ENCODE measurements at places on chromosomes 1 and 21. TPM values are rescaled to one million over a fixed set of nuclear protein-coding genes. Genes with fewer than 3 reads are reported as not detected.

- peaks cover 34% of the 10 kb centered on the region for H3K36me3 ChIP-seq
- H3K27ac ChIP-seq = no peak overlapping the region
- DNase-seq = peak; percentile 9
- no peaks in the 10 kb centered on the region for H3K27me3 ChIP-seq
- peaks cover 29% of the 10 kb centered on the region for H3K4me1 ChIP-seq
These were observed 475 bp upstream of the RPL5 start for GRCh38 chr1:92831368-92831761.

CADM3 gene
- not detected for total RNA-seq

DNA sequence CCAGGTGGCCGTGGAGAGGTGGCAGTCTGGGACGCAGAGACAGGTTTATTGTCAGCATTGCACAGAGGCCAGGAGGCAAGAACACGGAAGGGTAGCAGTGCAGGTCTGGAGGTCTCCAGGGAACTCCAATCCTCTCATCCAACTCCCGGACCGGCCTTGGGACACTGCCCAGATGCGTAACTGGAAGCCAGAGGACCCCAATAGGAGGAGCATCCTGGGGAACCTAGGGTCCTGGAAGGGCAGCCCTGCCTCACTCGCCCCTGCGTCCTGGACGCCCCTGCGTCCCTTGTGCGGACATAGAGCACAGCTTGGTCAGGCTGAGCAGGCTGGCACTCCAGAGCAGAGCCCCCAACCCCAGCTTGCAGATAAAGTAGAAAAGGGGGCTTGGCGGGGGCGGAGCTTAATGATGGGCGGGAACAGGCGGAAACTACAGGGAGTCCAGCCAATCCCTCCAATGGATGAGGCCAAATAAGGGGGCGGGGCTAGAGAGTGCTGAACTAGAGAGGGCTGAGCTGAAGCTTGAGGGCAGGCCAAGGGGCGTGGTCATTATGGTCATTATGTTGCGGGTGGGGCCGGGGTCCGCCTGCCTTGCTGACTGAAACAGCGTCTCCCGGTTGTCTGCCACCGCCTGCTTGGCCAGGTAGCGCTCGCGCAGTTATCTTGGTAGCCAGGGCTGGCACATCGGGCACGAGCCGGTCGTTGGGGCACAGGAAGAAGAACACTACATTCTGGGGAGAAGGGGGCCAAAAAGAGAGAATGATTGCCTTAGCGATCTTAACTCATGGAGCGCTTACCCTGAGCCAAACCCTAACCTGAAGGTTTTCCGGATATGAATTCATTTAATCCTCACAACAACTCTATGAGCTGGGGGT, 3.7 kb upstream of the ARHGEF19 start:
- H3K4me1 ChIP-seq = no peaks in the 10 kb centered on the region
- H3K36me3 ChIP-seq = no peaks in the 10 kb centered on the region
- H3K27me3 ChIP-seq = no peaks in the 10 kb centered on the region
- peak; percentile 83 for DNase-seq
- H3K4me3 ChIP-seq = peak overlapping the region; percentile 62

DNA sequence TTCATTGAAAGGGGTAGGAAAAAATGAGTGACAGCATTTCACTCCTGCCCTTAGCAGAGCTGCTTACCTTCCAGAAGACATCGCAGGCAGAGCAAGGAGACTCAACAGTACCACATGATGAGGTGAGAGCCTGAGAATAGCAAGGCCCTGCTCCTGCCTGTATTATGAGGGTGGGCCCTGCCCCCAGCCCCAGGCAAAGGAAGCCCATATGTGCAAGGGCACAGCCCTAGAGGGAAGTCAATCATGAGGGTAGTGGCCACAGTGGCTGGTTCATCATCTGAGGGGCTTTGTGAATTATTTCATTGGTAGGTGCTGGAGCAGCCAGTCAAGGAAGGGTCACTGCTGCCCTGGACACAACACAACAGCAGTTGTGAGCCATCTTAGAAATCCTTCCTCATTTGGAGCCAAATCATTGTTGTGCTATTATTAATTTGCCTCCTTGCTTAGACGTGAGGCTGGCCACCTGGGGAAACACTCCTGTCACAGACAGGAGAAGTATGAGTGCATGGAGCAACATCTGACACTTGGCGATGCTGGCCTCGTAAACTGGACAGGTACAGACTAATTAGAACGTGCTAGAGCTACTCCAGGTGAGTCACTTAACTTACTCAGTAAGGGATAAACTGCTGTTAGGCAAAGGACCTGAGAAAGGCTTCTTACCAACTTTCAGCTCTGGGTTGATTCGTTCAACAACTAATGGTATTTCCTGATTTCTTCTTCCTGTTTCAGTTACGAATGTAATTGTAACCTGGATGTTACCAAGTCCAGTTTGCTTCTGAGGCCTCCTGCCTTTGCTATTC, 22.7 kb upstream of the ACBD6 start:
- DNase-seq = no peak
- H3K4me1 ChIP-seq = peaks cover 9% of the 10 kb centered on the region
- no peaks in the 10 kb centered on the region for H3K36me3 ChIP-seq
- no peak overlapping the region for H3K27ac ChIP-seq

DNA sequence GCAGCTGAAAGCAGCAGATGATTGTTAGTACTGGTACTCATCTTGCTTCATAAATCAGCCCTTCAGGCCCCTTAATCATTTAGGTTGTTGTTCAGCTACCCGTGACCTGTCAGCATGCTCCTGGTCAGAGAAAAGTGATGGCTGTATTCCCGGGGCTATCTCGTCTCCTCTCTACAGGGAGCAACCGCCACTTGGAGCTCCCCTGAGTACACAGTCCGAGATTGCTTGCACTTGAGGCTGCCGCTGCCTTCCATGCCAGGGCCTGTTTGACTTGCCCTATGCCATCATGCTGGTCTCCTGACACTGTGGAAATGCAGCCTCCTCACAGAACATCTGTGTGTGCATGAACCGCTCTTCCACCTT, 97.5 kb downstream of the SPATA46 start:
- DNase-seq = no peak
- no peak overlapping the region for H3K4me3 ChIP-seq
- H3K27me3 ChIP-seq = no peaks in the 10 kb centered on the region
- no peaks in the 10 kb centered on the region for H3K36me3 ChIP-seq
- no peaks in the 10 kb centered on the region for H3K4me1 ChIP-seq
- H3K27ac ChIP-seq = no peak overlapping the region

NIBAN1 gene
- total RNA-seq = 34.8 TPM

- H3K4me1 ChIP-seq = peaks cover 20% of the 10 kb centered on the region
- no peaks in the 10 kb centered on the region for H3K36me3 ChIP-seq
- H3K27ac ChIP-seq = no peak overlapping the region
- no peaks in the 10 kb centered on the region for H3K27me3 ChIP-seq
- no peak overlapping the region for H3K4me3 ChIP-seq
These were observed 57.2 kb downstream of the AKT3 start for GRCh38 chr1:243792891-243793290.

GRCh38 chr1:225458222-225458631, 30.4 kb upstream of the LBR start:
- H3K4me3 ChIP-seq = no peak overlapping the region
- DNase-seq = peak; percentile 56
- no peak overlapping the region for H3K27ac ChIP-seq
- no peaks in the 10 kb centered on the region for H3K27me3 ChIP-seq

DNA sequence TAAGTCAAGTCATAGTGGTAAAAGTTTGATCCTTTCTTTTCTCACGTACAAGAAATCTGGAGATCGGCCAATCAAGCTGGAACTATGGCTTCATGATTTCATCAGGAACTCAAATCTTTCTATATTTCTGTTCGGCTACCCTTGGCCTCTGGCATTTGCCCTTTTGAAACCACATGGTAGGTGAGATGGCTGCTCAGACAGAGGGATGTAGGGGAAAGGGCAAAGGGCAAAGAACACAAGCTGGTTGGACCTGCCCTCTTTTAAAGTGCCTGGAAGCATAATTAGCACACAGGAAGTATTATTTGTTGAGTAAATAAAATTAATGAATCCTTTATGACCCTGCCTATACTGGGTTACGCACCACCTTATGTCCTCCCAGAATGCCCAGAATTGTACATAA, 11.5 kb upstream of the RGS1 start:
- no peak overlapping the region for H3K4me3 ChIP-seq
- DNase-seq = no peak
- no peaks in the 10 kb centered on the region for H3K36me3 ChIP-seq
- H3K4me1 ChIP-seq = peaks cover 17% of the 10 kb centered on the region
- no peaks in the 10 kb centered on the region for H3K27me3 ChIP-seq
- H3K27ac ChIP-seq = no peak overlapping the region

CLCA1 gene
- not detected for total RNA-seq

ROR1 gene
- 12.0 TPM for total RNA-seq

DNA sequence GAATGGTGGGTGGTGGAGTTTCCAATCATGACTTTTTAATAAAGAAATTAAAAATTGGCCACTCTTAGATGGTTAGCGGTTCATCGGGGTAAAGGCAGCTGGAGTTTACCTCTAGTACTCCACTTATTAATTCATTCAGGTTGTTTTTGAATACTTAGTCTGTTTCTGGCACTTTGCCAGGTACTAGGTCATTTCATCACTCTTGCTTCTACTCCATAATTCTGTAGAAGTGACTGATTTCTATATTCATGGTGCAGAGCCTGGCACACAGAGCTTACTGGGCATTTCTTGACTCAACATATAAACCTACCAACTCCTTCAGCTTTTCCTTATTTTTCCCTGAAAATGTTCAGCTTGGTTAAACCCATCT, 31.5 kb downstream of the FOXD2 start:
- H3K36me3 ChIP-seq = no peaks in the 10 kb centered on the region
- no peak overlapping the region for H3K4me3 ChIP-seq
- DNase-seq = no peak
- no peaks in the 10 kb centered on the region for H3K4me1 ChIP-seq

DNA sequence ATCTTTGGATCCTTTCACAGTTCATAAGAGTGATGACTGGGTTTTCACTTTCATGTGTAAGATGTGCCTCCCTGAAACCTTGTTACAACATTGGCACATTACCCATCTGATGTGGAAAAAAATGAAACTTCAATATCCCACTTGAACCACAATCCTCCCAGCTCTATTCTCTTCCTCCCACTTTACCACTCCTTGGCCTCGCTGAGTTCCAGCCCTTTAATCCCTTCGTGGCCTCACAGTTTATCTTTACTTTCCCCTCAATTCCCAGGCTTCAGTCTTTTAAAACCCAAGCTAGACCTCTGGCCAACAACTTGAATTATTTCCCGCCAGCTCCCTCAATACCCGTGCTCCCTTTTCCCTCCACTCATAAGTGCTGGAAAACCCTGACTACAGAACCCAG, 25.0 kb upstream of the CTTNBP2NL start:
- no peak overlapping the region for H3K4me3 ChIP-seq
- DNase-seq = no peak
- H3K36me3 ChIP-seq = no peaks in the 10 kb centered on the region
- H3K27ac ChIP-seq = no peak overlapping the region
- H3K4me1 ChIP-seq = 0 out of 2 replicates have a peak, but pooled peaks cover 3% of the 10 kb centered on the region

GRCh38 chr1:42924851-42925760, 33.6 kb downstream of the SLC2A1 start:
- H3K4me3 ChIP-seq = peak overlapping the region; percentile 86
- peaks cover 44% of the 10 kb centered on the region for H3K36me3 ChIP-seq
- peaks cover 6% of the 10 kb centered on the region for H3K4me1 ChIP-seq
- no peaks in the 10 kb centered on the region for H3K27me3 ChIP-seq
- peak overlapping the region; percentile 77 for H3K27ac ChIP-seq
- DNase-seq = peak; percentile 21

GRCh38 chr1:89598450-89599331, 34.2 kb upstream of the LRRC8C start:
- no peak overlapping the region for H3K27ac ChIP-seq
- no peaks in the 10 kb centered on the region for H3K27me3 ChIP-seq
- no peak overlapping the region for H3K4me3 ChIP-seq
- H3K36me3 ChIP-seq = no peaks in the 10 kb centered on the region

RNU1-2 gene
- not detected for total RNA-seq

- H3K4me3 ChIP-seq = no peak overlapping the region
- no peak for DNase-seq
- H3K27me3 ChIP-seq = no peaks in the 10 kb centered on the region
- H3K4me1 ChIP-seq = no peaks in the 10 kb centered on the region
- H3K36me3 ChIP-seq = no peaks in the 10 kb centered on the region
These were observed 56.4 kb downstream of the C1orf21 start for GRCh38 chr1:184443201-184443600.

GRCh38 chr1:100785470-100786052, 66.0 kb downstream of the VCAM1 start:
- H3K27me3 ChIP-seq = no peaks in the 10 kb centered on the region
- H3K4me1 ChIP-seq = peaks cover 15% of the 10 kb centered on the region
- H3K4me3 ChIP-seq = peak overlapping the region; percentile 60
- peak; percentile 86 for DNase-seq
- H3K27ac ChIP-seq = peak overlapping the region; percentile 26
- no peaks in the 10 kb centered on the region for H3K36me3 ChIP-seq

DNA sequence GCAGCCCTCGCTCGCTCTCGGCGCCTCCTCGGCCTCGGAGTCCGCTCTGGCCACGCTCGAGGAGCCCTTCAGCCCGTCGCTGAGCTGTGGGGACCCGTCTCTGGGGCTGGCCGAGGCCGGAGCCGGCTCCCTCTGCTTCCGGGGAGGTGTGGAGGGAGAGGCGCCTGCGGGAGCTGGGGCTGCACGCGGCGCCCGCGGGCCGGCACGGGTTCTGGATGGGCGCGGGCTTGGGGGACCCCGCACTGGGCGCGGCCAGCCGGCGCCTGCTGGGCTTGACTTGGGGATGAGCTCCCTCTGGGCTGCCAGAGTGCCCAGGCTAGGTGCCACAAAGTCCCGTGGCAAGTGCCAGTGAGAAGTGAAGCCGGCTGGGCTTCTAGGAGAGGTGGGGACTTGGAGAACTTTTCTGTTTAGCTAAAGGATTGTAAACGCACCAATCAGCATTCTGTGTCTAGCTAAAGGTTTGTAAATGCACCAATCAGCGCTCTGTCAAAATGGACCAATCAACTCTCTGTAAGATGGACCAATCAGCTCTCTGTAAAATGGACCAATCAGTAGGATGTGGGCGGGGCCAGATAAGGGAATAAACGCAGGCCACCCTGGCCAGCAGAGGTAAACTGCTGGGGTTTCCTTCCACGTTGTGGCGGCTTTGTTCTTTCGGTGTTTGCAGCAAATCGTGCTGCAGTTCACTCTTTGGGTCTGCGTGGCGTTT, 20.2 kb downstream of the EXOC8 start:
- H3K4me3 ChIP-seq = no peak overlapping the region
- H3K27me3 ChIP-seq = no peaks in the 10 kb centered on the region
- DNase-seq = no peak
- H3K27ac ChIP-seq = no peak overlapping the region

GRCh38 chr1:226443033-226443432, 35.1 kb upstream of the PARP1 start:
- H3K27me3 ChIP-seq = no peaks in the 10 kb centered on the region
- no peaks in the 10 kb centered on the region for H3K36me3 ChIP-seq
- H3K4me3 ChIP-seq = no peak overlapping the region
- no peaks in the 10 kb centered on the region for H3K4me1 ChIP-seq
- H3K27ac ChIP-seq = no peak overlapping the region

TNFRSF25 gene
- 5.6 TPM for total RNA-seq

GRCh38 chr1:48917901-48918603, 141.4 kb upstream of the BEND5 start:
- no peak overlapping the region for H3K4me3 ChIP-seq
- no peak overlapping the region for H3K27ac ChIP-seq
- H3K36me3 ChIP-seq = no peaks in the 10 kb centered on the region
- peaks cover 4% of the 10 kb centered on the region for H3K4me1 ChIP-seq
- DNase-seq = no peak

- H3K4me1 ChIP-seq = no peaks in the 10 kb centered on the region
- no peak overlapping the region for H3K27ac ChIP-seq
- no peak overlapping the region for H3K4me3 ChIP-seq
- no peak for DNase-seq
- H3K36me3 ChIP-seq = no peaks in the 10 kb centered on the region
These were observed 165.5 kb upstream of the DUSP10 start for GRCh38 chr1:221907166-221907932.

RGS2 gene
- 0.43 TPM for total RNA-seq

KCNH1 gene
- 1.5 TPM for total RNA-seq

Data from GM23248 (cell line).